ENCODE measurements at places on chromosomes 6 and 20. TPM values are rescaled to one million over a fixed set of nuclear protein-coding genes. Genes with fewer than 3 reads are reported as not detected.

Gene UFL1
- total RNA-seq: 48.4 TPM

Gene ARFGAP1
- 106 TPM for total RNA-seq

Gene EYA2
- 1.6 TPM for total RNA-seq

Gene GABBR1
- 11.8 TPM for total RNA-seq

Gene NKX2-4
- not detected for total RNA-seq

Gene CLPSL2
- total RNA-seq: not detected

Gene PDE7B
- total RNA-seq: 2.5 TPM

Gene MYH7B
- 0.33 TPM for total RNA-seq

Gene SLC17A3
- total RNA-seq: not detected

Gene SULF2
- total RNA-seq: 2.0 TPM

Gene POPDC3
- 23.6 TPM for total RNA-seq

Gene OPRM1
- total RNA-seq: not detected

Gene PRL
- not detected for total RNA-seq

Gene TRMT6
- total RNA-seq: 7.5 TPM

Gene CEP43
- total RNA-seq: 35.5 TPM

Gene MYLIP
- total RNA-seq: 7.7 TPM

Gene SLC39A7
- 129 TPM for total RNA-seq

Gene MCCD1
- not detected for total RNA-seq

Gene IMPG1
- 0.37 TPM for total RNA-seq

Gene LINC00237
- total RNA-seq: not detected

Gene DEFB116
- not detected for total RNA-seq

Gene C6orf163
- 2.1 TPM for total RNA-seq

Gene PPP1R14C
- 1.9 TPM for total RNA-seq

Gene SLC17A9
- total RNA-seq: 16.6 TPM

Gene ZNF165
- total RNA-seq: 0.77 TPM

Gene RAD21L1
- total RNA-seq: not detected

Gene COL21A1
- total RNA-seq: 6.2 TPM

Gene RPL7L1
- 116 TPM for total RNA-seq

Gene ZNF311
- total RNA-seq: 1.7 TPM

Gene C6orf58
- not detected for total RNA-seq

Gene KHDC1
- 3.9 TPM for total RNA-seq

Gene SF3B5
- total RNA-seq: 127 TPM

Gene HLA-DOA
- not detected for total RNA-seq

Gene CCM2L
- under 0.01 TPM for total RNA-seq

Gene FERMT1
- 5.2 TPM for total RNA-seq

Gene EDN1
- 1.3 TPM for total RNA-seq

Gene CTNNBL1
- 34.4 TPM for total RNA-seq

Gene MPIG6B
- total RNA-seq: not detected

Gene PHACTR3
- total RNA-seq: not detected

Gene MLIP
- total RNA-seq: not detected

Gene ZSCAN23
- total RNA-seq: 6.3 TPM

Gene LY6G6D
- not detected for total RNA-seq

Gene PAK5
- not detected for total RNA-seq

Gene SLC32A1
- total RNA-seq: not detected

Gene MYBL2
- 16.8 TPM for total RNA-seq

Gene TMEM200A
- total RNA-seq: 116 TPM

Gene EGFL8
- 0.66 TPM for total RNA-seq
